HL-60 (cell line): ENCODE measurements at places on chromosomes 7 and 10.

DNA sequence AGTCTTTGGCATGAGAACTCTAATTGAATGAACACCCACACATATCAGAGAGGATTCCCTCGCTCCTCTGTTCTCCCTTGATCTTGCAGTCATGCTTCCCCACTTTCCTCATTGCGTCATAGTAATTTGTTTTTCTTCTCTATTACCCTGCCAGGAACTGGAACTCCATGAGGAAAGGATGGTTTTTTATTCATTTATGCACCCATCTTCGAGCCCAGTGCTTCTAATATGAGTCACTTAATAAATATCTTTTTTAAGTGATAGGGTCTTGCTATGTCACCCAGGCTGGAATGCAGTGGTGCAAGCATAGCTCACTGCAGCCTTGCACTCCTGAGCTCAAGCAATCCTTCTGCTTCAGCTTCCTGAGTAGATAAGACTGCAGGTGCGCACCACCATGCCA lies 83.5 kb downstream of the OTUD1 start:
- DNase-seq, result no peak

- no peak for DNase-seq
These were observed 57.7 kb downstream of the DNAJB6 start for GRCh38 chr7:157394246-157395191.

GRCh38 chr10:17649836-17650235 lies 5.9 kb downstream of the STAM start:
- no peak for DNase-seq

DNA sequence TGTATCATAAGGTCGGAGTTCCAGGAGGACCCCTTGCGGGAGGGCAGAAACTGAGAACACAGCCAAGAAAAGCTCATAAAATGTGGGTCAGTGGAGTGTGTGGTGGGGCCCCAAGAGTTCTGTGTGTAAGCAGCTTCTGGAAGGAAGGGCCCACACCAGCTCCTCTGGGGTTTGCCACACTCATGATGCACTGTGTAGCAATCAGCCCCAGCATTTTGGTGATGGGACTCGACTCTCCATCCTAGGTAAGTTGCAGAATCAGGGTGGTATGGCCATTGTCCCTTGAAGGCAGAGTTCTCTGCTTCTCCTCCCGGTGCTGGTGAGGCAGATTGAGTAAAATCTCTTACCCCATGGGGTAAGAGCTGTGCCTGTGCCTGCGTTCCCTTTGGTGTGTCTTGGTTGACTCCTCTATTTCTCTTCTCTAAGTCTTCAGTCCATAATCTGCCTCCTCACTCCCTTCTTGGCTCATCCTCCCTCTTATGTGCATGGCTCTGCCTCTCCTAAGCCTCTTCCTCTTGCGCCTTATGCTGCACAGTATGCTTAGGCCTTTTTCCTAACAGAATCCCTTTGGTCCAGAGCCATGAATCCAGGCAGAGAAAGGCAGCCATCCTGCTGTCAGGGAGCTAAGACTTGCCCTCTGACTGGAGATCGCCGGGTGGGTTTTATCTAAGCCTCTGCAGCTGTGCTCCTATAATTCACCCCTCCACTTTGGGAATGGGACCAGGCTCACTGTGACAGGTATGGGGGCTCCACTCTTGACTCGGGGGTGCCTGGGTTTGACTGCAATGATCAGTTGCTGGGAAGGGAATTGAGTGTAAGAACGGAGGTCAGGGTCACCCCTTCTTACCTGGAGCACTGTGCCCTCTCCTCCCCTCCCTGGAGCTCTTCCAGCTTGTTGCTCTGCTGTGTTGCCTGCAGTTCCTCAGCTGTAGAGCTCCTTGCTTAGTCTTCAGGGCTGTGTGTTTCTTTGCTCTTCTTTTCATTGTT lies 17.8 kb downstream of the PRSS2 start:
- no peak for DNase-seq

- no peak for DNase-seq
These were observed 4.3 kb downstream of the NPS start for GRCh38 chr10:127553417-127553816.

DNA sequence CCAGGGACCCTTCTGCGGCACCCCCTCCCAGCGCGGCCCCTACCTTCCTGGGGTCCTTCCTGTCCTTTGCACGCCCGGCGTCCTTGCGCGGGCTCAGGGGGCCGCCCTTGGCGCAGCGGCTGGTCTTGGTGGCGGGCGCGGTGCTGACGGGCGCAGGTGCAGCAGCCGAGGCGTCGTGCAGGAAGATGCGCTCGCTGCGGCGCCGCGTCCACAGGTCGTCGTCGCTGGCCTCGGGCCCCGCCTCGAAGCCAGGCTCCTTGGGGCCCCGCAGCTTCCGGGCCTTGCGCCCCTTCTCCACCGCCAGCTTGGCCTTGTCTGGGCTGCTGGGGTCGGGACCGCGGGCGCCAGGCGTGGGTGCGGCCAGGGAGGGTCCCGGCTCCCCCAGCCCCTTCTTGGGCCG lies 49.8 kb downstream of the SLC29A4 start:
- no peak for DNase-seq

GRCh38 chr7:18941207-18941606 lies 176.2 kb downstream of the TWIST1 start:
- DNase-seq, result no peak

DNA sequence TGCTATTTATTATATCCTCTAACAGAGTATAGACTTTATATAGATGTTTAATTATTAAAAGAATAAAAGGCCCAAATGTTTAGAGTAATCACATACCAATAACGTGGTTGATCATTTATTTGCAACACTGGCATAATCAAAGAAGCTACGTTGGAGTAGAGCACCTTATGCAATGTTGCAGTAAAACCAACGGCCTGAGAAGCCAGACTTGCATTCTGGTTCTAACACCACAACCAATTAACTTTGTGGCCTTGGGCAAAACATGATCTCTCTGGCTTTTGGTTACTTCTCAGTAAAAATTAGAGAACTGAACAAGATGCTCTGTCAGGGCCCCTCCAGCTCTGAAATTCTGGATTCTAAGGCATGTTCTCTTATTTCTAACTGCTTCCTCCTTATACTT lies 476.2 kb downstream of the GRM8 start:
- DNase-seq, result no peak

GRCh38 chr7:120990468-120991118 lies 2.1 kb downstream of the CPED1 start:
- DNase-seq, result no peak

DNA sequence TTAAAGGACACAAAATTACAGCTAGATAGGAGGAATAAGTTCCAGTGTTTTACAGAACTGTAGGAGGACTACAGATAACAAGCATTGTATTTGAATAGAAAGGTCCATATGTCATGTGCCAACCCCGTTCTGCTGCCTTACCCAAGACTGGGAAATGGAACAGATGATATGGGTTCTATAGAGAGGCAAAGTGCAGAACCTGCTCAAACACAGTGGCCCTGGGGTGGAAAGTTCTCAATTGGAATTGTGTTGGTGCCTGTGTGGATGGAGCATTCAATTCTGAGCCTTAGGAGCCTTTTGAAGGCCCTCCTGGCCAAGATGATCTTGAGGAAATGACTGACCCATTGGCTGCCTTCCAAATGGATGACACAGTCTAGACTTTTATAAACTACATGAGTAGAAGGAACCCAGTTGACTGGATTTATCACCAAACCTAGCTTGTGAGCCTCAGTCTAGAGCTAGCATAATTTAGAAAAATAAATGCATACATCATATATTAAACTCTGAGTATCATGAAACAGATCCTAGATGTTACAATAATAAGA lies 4.1 kb upstream of the PRSS1 start:
- DNase-seq, result no peak

DNA sequence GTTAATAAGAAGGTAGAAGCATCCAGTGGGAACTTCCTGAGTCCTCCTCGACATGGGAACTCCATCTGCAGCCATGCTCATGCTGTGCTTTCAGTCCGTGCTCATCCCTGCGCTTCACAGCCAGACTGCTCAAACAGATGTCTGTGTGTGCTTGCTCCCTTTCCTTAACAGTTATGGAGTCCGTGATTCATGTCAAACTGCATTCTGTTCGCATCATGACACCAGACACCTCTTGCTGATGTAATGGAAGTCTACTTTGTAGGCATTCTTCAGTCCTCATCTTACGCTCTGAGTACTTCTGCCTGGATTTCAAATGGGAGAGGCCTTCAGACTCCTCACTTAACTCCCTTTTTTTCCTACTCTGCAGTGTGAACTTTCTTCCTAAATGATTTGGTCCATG lies 304.9 kb downstream of the SUGCT start:
- DNase-seq, result no peak

GRCh38 chr7:35482231-35482630 lies 212.7 kb downstream of the HERPUD2 start:
- no peak for DNase-seq

DNA sequence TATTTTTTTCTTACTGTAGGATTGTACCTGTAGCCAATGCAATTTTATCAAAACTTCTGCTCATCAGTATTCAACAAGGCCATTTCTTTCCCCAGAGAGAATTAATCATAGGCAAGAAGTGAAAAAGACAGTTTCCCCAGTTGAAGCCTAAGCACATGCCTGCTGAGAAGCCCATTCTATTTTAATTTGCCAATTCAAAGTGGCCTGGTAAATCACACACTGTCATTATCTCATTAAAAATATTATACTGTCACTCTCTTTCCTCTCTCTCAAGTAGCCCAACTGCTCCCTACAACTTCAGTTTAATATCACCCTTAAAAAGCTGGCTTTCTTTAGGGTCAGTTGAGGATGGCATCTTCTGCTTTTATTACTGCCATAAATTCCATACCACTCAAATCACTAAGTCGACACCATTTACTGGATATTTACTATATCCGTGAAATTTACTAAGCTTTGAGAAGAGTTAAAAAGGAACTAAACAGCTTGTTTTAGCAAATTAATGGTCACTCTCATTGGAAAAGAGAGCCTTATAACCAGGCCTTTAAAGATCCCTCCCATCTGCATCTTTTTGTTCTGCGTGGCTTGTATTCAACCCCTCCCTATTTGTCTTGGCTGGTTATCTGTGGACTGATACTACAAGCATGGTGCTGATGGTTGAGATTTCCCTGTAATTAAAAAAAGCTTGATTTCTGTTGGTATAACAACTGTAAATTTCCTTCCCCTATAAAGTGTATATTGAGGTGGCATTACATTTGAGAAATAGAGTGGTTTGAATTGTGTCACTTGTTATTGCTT lies 30.6 kb downstream of the COL28A1 start:
- DNase-seq, result no peak

GRCh38 chr7:51620706-51621105 lies 304.1 kb upstream of the COBL start:
- DNase-seq, result no peak

GRCh38 chr10:3749011-3749410 lies 36.0 kb downstream of the KLF6 start:
- no peak for DNase-seq
